AG04450 (cell line): ENCODE measurements at places on chromosomes 12 and 14. TPM values are rescaled to one million over a fixed set of nuclear protein-coding genes. Genes with fewer than 3 reads are reported as not detected.

- DNase-seq = no peak
These were observed 37.0 kb downstream of the WASHC3 start for GRCh38 chr12:102024765-102025164.

DNA sequence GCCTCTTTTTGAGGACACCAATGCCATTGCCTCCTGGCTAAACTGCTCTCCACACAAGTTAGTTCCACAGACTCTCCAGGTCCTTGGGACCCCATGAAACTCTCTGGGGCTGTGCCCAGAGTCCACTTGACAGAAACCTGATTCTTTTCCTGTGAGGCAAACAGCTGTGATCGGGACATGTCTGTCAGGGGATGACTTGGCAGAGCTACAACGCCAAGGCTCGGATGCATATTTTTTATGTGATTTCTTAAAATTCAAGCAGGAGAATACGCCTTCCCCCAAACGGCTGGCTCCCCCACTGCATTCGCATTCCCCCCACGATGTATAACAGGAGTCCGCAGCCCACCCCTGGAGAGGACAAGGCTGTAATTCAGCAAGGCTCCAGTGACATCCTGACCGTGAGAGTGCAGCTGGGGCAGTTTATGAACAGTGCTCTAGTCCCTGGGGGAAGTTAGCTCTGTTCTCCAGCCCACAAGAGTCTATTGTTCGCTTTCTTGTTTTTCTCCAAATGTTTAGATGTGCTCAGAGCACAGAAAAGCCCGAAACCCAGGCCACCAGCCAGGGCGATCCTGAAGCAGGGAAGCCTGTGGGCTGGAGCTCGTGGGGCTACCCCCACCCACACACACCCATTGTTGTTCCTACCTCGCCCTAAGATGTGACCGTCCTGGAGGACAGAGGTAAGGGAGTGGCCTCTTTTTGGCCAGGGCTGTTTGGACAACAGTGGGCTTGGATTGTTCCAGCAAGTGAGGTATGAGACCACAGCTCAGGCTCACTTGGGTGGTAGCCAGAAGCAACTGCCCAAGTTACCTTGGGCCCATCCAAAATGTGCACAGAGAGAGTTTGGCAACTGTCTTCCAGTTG, 159.5 kb downstream of the ZFP36L1 start:
- DNase-seq = no peak

GRCh38 chr12:102454808-102455760, 25.3 kb downstream of the IGF1 start:
- DNase-seq = no peak

GRCh38 chr12:62789851-62790250, 145.1 kb downstream of the PPM1H start:
- DNase-seq = no peak

GRCh38 chr14:98069712-98070171, 1202.3 kb downstream of the BCL11B start:
- no peak for DNase-seq

DNA sequence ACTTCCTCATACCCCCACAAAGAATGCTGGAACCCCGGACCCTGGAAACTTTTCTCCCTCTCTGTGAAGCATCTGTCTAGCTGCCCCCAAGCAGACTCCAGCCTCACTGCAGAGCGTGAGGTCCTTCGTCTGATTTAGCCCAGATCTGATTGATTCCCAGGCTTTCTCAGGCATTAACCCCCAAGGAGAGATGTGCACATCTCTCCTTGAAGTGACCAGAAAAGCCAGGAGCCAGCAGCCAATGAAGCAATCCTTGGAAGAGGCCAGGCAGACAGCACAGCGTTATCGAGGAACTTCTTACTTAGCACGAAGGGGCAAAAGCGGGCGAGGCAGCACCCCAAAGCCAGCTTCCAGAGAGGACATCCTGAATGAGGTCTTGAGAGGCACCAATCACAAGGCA, 100.7 kb downstream of the ZFP36L1 start:
- no peak for DNase-seq

TOMM20L gene
- polyA plus RNA-seq = not detected in 2 replicates

CLEC4E gene
- not detected in 2 replicates for polyA plus RNA-seq

FAM181A gene
- not detected in 2 replicates for polyA plus RNA-seq

AVPR1A gene
- not detected in 2 replicates for polyA plus RNA-seq
